ENCODE measurements at places on chromosomes 13 and 19. TPM values are rescaled to one million over a fixed set of nuclear protein-coding genes. Genes with fewer than 3 reads are reported as not detected.

Gene NDUFA11
- 105 TPM for total RNA-seq

Gene MAP3K10
- 13.8 TPM for total RNA-seq

Gene PTGIR
- not detected for total RNA-seq

Gene LYL1
- total RNA-seq: not detected

Gene ATP8B3
- total RNA-seq: not detected

Gene PSG1
- not detected for total RNA-seq

Gene GPR4
- not detected for total RNA-seq

Gene NCR1
- total RNA-seq: not detected

Gene CLEC4G
- total RNA-seq: not detected

Gene TRAPPC5
- 159 TPM for total RNA-seq

- DNase-seq: no peak
Observed at GRCh38 chr19:46723023-46723461, 6.1 kb upstream of the PRKD2 start.

DNA sequence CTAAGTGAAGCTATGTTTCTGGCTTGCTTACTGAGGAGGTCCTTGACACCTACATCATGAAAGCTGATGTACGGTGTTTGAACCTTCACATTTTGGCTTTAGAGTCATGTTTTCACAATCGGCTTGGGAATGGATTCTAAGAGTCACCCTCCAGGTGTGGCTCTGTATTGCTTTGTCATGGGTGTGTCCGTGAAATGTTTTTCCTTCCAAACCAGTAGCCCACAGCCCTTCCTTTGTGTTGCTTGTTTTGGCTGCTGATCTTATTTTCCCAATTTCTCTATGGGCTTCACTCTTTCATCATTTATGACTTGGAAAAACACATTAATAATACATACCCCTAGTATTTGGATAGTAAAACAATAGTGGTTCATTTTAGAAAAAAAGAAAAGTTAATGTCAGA lies 240.6 kb downstream of the GGACT start:
- DNase-seq: no peak

DNA sequence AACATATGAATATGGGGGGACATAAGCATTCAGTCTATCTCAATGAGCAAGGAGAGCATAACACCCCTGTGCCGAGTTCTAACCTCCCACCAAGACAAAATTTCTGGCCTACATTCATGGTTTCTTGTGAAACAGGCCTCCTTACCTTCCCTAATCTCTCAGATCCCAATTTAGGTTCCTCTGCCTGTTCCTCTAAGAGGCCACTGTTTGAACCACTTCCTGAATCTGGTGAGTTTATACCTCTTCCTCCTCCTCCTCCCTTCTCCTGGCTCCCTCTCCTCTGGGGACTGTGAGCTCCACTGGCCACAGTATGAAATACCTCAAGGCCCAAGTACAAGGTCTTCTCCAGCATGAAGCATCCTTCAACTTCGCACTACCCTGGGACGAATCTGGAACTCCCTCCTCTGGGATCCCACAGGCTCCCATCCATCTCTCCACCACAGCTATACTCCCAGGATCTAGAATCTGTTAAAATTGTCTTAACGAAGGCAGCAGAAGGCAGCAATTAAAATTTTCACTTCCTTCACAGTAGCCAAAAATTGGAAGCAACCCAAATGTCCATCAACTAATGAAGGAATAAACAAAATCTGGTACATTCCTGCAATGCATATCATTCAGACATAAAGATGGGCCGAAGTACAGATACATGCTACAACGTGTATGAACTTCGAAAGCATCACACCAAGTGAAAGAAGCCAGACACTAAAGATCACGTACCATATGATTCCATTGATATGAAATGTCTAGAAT lies 7.8 kb upstream of the SIGLECL1 start:
- no peak for DNase-seq

GRCh38 chr13:73939071-73939380 lies 195.2 kb downstream of the KLF12 start:
- no peak for DNase-seq

- DNase-seq: no peak
Observed at GRCh38 chr19:18330868-18331267, 8.0 kb upstream of the LSM4 start.

GRCh38 chr13:63446329-63446728 lies 2030.7 kb upstream of the PCDH20 start:
- no peak for DNase-seq

DNA sequence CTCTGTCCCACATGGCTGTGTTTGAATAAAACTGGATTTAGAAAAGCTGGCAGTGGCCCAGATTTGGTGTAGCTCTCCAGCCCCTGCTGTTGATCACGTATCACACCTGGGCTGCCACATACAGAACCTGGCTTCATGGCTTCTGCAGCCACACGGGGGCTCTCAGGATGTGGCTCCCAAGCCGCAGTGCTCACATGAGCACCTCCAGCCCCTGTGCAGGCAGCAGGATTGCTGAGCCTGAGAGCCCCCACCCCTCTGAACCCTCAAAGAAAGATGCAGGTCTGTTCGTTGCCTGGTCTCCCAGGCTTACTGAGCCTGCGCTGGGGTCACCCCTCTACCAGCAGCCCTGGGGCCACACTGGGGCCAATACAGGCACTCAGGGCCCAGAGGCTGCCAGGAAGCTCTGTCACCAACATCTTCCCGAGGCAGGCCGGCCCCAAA lies 2.7 kb downstream of the PLEKHF1 start:
- no peak for DNase-seq

DNA sequence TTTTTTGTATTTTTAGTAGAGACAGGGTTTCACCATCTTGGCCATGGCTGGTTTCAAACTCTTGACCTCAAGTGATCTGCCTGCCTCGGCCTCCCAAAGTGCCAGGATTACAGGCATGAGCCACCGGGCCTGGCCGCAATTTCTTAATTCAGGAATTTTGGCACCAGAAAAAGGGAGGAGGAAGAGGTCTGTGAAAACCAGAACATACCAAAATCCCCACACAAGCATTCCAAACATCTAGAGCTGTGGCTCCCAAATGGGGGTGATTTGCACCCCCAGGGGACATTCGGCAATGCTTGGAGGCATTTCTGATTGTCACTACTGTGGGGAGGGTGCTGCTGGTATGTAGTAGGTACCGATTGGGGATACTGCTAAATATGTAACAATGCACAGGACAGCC lies 40.2 kb upstream of the ABCC4 start:
- no peak for DNase-seq

GRCh38 chr13:19573120-19573716 lies 11.9 kb upstream of the TPTE2 start:
- DNase-seq: no peak

DNA sequence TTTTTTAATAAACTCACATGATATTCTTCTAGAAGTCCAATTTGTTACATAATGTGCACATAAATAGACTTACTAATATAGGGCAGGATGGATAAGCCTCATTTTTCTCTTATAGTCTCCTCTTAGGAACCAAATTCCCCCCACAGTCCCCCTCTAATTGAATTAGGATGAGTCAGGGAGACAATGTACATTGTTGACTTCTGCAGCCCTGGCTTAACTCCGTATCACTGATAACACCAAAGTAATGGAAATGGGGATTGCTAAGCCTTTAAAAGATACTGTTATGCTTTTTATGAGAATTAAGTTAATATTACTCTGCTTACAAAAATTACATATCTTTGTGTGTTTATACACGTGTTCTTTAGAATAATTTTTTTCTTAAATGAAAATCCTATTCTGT lies 5.1 kb upstream of the PCDH9 start:
- DNase-seq: no peak

GRCh38 chr13:86870444-86870843 lies 800.7 kb upstream of the SLITRK5 start:
- no peak for DNase-seq

DNA sequence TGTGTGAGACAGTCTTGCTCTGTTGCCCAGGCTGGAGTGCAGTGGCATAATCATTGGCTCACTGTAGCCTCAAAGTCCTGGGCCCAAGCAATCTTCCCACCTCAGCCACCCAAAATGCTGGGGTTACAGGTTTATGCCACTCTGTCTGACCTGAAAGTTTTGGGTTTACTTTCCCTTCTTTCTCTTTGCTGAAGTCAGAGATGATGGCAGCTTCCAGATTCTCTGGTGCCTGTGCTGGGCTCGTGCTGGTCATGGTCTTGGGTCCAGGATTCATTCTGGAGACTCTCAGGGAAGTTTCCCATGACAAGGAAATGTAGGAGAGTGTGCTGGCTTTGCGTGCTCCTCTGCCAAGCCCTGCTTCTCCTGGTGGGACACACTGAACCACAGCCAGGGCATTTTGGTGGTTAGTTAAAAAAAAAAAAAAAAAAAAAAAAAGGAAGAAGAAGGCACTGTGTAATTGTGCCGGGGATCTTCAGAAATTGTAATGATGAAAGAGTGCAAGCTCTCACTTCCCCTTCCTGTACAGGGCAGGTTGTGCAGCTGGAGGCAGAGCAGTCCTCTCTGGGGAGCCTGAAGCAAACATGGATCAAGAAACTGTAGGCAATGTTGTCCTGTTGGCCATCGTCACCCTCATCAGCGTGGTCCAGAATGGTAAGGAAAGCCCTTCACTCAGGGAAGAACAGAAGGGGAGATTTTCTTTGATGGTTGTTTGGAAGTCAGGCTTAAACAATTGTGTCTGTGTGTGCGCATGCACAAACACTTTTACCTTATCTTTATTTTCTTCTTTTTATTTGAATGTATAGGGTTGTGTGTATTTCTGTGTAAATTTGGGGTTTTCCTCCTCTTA lies at the start of gene ALOX5AP:
Gene ALOX5AP, plus strand, starts transcription at position 519 of the 847 bp plus-strand sequence. Its CDS starts 63 bp downstream, at position 582.
- no peak for DNase-seq

DNA sequence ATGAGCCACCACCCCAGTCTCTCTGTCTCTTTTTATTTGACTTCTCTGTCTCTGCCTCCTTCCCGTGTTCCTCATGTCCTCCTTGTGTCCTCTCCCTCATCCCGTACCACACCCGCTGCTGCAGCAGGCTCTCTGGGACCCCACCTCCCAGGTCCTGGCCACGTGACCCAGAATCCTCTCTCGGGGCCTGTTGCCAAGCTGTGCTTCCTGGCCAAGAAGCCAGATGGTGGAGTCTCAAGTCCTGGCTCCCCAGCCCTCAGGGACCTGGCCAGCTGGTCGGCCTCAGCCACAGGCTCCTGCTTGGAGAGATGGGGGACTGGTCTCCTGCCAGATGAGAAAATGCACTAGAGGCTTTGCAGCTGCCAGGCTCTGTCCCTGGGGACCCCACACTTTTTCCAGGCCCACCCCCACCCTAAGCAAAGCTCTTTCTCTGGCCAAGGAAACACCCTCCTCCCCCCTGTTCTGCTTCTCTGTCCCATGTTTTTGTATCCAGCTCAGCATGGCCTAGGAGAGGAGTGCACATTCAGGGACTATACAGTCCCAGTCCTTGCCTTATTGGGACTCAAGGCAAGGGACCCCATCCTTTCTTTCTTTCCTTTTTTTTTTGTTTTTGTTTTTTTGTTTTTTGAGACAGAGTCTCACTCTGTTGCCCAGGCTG lies 34.3 kb upstream of the SHKBP1 start:
- DNase-seq: peak; percentile 74

- no peak for DNase-seq
Observed at GRCh38 chr19:22286151-22286810, at the start of gene ZNF729. TSS of gene ZNF729 (plus strand) at chr19:22286441. CDS start at chr19:22286526, 85 bp downstream.

DNA sequence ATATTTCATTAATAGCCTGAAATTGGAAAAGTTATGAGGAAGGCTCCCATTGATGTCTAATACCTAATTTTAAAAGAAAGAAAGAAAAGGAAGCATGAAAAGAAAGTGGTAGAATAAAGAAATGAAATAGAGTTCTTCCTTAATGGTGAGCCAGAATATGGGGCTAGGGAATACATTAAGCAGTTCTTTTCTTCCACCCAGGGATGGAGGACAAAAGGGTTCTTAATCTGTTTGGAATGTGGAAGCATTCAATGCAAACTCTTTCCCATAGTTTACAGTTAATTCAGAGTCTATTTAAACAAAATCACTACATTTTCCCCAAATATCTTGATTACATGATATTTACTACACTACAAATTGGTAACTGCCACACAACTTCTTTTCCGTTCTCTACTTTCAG lies 18.4 kb upstream of the ZMYM2 start:
- no peak for DNase-seq

GRCh38 chr13:77674852-77675251 lies 22.6 kb upstream of the SLAIN1 start:
- no peak for DNase-seq

DNA sequence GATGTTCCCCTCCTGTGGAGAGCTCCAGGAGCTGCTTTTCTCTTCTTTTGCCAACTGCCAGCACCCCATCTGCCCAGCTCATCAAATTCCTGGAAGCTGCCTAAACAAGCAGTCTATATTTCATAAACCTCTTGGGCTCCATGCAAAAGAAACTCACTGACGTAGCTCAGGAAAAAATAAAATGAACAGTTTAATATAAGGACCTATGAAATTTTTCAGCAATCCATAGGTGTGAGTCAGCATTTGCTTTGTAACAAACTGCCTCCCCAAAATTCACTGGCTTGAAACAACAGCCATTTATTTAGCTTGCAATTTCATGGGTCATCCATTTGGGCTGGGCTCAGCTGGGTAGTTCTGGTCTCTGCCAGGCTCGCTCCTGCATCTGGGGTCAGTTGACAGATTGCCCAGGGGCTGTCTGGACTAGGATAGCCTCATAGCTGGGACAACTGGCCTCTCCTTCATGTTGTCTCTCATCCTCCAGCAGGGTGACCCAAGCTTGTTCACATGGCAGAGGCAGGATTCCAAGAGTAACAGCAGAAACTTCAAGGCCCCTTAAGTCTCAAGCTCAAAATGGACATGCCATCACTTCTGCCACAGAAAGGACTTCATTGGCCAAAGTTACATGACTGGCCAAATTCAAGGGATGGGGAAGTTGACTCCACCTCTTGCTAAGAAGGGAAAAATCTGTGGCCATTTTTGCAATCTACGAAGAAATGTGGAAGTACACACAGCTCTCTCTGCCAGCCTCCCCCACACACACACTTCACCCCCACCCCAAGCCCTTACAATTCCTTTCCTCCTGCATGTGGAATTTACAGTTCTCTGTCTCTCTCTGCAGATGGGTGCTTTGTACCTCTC lies 7.9 kb upstream of the PVR start:
- peak; percentile 97 for DNase-seq

- DNase-seq: no peak
Observed at GRCh38 chr19:52665529-52665928, 27.4 kb upstream of the ZNF83 start.

GRCh38 chr19:45874620-45874966 lies 10.5 kb downstream of the FOXA3 start:
- no peak for DNase-seq

DNA sequence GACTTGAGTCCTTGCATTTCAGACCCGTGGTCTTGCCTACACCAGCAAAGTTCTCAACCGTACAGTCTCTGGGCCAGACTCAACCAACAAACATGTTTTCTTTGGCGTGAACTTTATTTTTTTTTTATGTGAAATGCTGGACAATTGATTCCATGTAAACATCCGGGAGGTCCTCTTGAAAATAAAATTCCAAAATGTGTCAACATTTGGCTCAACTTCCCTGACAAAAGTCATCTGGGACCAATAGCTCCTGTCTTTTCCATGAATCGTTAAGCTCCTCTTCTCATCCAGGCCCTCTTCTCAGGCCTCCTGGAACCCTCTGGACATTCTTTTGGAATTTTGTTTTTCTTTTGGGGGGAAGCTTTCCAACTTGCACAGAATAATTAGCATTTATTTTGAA lies 2.7 kb downstream of the ALDH16A1 start:
- DNase-seq: no peak

DNA sequence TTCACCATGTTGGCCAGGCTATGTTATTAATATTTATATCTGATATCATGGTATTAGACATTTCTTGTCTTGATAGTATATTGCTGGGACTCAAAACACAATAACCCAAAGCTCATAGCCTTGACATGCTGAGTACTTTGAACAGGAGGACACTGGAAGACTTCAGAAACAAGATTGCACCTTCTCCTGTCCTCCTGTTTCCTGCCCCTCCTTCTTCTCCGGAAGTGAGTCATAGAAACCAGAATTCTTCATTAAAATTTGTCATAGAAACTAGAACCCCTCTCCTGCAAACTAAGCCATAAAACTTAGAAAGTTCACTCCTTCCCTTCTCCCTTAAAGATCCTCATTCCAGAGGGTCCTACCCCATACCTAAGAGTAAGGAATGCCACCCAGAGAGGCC lies 400.2 kb downstream of the SLITRK5 start:
- DNase-seq: no peak

All from MG63 (cell line).